ENCODE measurements at places on chromosomes 1 and 21. TPM values are rescaled to one million over a fixed set of nuclear protein-coding genes. Genes with fewer than 3 reads are reported as not detected.
A peak's percentile ranks its signal among the peaks of the same experiment; 100 is the strongest.

DNA sequence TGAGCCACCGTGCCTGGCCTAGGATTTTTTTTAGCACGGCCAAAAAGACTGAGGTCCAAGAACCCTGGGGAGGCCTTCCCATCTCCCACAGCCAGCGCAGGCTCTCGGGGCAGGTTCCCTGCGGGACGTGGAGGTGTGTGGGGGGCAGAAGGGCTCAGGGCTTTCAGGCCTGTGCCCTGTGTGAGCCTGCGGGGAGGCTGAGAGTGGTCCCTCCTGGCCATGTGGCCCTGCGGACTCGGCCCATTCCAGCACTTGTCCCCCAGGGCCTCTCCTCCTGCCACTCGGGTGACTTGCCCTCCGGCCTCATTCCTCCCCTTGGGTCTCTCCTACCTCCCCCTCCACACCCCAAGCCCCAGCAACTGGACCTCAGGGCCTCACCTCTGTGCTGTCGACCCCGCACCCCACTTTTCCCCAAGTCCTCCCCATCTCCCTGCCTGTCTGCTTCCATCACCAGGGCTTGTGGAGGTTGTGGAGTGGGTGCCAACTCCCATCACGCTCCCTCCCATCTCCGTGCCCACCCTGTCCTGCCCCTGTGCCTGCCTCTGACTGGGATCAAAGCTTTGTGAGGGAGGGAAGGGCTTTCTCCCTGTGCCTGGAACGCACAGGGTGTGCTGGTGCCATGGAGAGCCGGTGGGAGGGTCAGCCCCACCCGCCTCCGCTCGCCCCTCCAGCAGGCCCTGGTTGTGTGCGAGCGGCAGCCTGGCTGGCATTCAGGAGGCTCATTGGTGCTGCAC, 32.2 kb upstream of the DIP2A start:
- H3K27ac ChIP-seq, result no peak overlapping the region
- peaks cover 29% of the 10 kb centered on the region for H3K4me1 ChIP-seq
- DNase-seq, result no peak
- H3K36me3 ChIP-seq, result peaks cover 20% of the 10 kb centered on the region

DNA sequence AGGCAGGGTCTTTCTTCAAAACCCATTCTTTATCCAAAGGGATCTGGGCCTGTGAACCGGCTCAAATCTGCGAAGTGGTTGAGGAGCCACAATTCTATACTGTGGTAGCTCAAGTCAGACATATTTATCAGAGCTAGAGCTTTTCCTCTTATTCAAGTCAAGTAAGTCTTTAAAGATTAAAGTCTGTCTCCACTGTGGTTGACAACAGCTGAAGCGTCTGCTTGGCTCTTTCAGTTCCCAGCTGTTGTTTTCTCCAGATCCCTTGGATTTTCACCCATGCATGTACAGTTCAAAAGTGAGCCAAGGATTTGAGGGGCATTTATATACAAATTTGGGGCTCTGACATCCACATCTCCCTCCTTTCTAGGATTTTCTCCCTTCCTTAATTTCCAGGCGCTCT, 66.9 kb downstream of the C1orf185 start:
- H3K27ac ChIP-seq, result no peak overlapping the region
- no peak for DNase-seq
- H3K4me3 ChIP-seq, result no peak overlapping the region

DNA sequence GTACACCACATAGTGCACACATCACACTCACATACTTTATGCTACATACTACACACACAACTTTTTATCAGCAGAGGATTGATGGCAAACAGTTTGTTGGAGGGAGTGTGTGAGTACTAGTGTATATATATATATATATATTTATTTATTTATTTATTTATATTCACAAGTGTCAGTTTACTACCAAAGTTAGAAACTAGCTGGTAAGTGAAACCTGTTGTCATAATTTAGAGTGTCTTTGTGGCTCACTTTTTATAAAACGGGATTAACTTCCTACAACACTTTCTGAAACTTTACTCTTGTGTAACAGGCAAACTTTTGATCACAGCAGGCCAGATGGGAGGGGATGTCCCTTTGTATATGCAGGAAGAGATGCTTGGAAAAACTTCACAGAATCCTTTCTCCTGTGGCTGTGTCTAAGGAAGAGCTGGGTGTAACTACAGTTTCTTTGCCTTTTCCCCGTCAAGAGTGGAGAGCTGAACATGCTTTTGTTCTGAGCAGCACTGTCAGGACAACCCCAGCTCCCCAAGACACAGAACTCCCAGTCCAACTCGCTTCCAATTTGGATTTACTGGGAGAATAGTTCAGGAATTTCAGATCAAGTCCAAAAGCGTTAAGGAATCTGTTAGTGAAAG, 1.9 kb upstream of the SAMD13 start:
- H3K4me3 ChIP-seq, result peak overlapping the region; percentile 95
- peaks cover 7% of the 10 kb centered on the region for H3K36me3 ChIP-seq
- H3K27ac ChIP-seq, result no peak overlapping the region
- no peak for DNase-seq
- no peaks in the 10 kb centered on the region for H3K27me3 ChIP-seq

DNA sequence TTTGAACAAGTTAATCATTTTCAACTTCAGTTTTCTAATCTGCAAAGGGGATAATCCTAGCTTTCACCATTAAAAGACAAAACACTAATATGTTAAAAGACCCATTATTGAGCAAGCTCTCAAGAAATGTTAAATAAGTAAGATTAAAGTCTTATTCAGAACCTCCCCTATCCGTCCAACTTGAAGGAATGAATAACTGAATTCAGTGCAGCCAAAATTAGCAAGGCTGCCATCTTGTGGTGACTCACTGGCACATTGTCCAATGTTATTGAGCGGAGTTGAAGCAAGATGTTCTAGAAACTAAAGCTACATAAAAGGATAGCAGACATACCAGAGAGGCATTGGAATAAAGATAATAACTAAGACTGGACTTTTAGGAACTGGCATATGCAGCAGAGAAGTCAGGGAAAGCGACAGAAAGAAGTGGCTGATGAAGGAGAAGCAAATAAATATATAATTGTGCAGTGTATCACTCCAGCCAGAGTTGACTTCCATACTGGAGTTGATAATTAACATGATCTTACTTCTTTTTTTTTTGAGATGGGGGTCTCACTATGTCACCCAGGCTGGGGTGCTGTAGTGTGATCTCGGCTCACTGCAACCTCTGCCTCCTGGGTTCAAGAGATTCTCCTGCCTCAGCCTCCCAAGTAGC, 8.2 kb upstream of the CAP1 start:
- H3K27ac ChIP-seq, result no peak overlapping the region
- H3K27me3 ChIP-seq, result peaks cover 3% of the 10 kb centered on the region
- H3K36me3 ChIP-seq, result no peaks in the 10 kb centered on the region
- DNase-seq, result peak; percentile 31

- H3K36me3 ChIP-seq, result peaks cover 19% of the 10 kb centered on the region
- no peak overlapping the region for H3K4me3 ChIP-seq
- H3K27ac ChIP-seq, result no peak overlapping the region
Measured at GRCh38 chr21:36330904-36331303, 10.9 kb downstream of the MORC3 start.

DNA sequence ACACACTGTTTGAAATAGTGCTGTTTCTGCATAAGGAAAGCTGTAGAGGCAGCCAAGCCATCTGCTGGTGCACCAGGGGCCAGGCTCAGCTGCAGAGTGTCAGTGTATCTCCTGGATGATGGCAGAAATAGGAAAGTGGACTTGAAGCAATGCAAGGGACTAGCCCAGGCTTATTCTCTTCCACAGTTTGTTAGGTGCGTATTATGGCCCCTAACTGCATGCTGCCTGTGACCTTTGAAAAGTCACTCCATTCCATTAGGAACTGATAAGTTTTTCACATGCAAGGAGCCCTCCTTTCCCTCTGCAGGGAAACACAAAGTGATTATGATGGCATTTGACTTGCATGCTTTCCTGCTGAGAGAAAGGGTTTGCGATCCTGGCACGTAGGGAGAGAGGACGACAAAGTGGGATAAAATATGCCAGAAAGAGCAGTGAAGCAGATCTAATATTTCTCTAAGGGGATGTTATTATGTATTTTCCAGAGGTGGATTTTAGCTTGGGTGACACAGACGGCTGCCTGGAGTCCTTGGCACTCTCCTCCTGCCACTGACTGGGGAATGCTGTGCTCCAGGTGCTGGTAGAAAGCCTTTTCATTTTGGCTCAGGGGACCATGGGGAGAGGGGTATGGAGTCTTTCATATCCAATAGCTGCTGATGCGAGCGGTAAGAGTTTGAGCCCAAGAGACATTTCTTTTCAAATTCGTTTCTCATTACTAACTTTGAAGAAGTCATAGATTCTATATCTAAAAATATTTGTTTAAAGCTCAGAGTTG, 402.1 kb upstream of the B3GALT2 start:
- H3K36me3 ChIP-seq, result no peaks in the 10 kb centered on the region
- peaks cover 2% of the 10 kb centered on the region for H3K27me3 ChIP-seq
- no peak for DNase-seq
- H3K4me3 ChIP-seq, result peak overlapping the region; percentile 47

DNA sequence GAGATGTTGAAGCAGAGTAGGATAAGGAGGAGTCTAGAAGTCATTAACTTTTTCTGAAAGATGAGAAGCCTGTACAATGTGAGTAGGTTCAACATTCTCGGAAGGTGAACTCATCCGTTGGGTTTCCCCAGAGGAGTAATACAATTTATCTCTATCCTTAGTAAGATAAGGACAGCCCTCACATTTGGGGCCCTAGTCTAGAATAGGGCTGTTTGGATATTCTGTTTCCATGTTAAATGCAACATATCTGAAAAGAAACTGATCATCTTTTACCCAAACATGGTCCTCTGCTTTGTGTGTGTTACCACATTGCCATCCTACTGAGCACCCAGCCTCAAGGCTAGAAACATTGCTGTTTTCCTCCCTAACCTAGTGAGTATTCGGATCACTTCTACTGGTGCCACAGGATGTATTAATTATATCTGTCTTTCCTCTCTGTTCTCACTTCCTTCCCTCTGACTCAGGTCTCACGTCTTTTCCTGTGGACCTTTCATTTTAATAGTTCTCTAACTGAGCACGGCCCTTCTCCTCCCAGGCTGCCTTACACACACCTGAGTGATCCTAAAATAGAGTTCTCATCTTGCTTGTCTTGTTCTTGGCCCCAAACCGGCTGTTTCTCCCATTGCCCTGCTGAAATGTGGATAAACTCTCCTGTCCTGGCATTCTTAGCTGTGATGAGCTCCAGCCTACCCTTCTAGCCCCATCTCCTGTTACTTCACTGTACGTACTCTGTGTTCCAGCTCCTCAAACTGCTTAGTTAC, 91.7 kb downstream of the CDC14A start:
- peaks cover 9% of the 10 kb centered on the region for H3K4me1 ChIP-seq
- peak overlapping the region; percentile 60 for H3K27ac ChIP-seq
- DNase-seq, result no peak
- H3K36me3 ChIP-seq, result 0 out of 2 replicates have a peak, but pooled peaks cover 2% of the 10 kb centered on the region
- no peak overlapping the region for H3K4me3 ChIP-seq

DNA sequence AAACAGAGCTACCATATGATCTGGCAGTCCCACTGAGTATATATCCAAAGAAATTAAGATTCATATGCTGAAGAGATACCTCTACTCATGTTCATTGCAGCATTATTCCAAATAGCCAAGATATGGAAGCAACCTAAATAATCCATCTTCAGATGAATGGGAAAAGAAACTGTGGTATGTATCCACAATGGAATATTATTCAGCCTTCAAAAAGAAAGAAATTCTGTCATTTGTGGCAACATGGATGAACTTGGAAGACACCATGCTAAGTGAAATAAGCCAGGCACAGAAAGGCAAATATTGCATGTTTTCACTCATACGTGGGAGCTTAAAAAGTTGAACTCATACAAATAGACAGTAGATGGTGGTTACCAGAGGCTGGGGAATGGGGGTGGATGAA, 47.8 kb downstream of the UBE4B start:
- peaks cover 12% of the 10 kb centered on the region for H3K36me3 ChIP-seq
- no peak overlapping the region for H3K4me3 ChIP-seq
- no peaks in the 10 kb centered on the region for H3K4me1 ChIP-seq
- no peak for DNase-seq
- no peak overlapping the region for H3K27ac ChIP-seq
- no peaks in the 10 kb centered on the region for H3K27me3 ChIP-seq

- no peak overlapping the region for H3K27ac ChIP-seq
- H3K36me3 ChIP-seq, result peaks cover 7% of the 10 kb centered on the region
- no peaks in the 10 kb centered on the region for H3K27me3 ChIP-seq
- H3K4me1 ChIP-seq, result no peaks in the 10 kb centered on the region
Measured at GRCh38 chr1:194618101-194618500, 1431.7 kb upstream of the B3GALT2 start.

DNA sequence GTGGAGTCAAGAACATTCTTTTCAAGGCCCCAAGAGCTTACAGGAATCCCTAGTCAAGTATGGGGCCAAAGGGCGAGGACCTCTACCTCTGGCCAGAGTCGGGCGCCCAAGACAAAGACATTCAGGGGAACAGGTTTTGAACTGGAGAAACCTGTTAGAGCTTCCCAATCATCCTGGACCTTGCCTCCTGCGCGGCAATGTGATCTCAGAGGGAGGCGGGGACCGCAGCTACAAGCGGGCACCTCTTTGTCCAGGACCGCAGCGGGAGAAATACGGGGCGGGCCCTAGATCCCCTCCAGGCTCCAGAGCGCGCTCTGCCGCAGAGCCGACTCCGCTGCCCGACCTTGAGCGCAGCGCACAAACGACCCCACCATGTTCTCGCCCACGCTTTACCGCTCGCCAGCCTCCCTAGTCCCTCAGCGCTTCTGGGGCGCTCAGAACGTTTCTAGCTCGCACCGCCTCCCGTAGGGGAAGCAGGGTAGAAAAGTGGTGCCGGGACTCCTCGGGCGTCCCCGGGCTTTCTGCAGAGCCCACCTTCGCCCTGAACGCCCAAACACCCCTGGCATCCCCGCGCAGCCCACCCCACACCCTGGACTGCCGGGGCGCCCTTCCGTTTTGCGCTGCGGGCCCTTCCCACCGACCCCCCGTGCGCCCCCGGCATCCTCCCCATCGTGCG, 28.1 kb downstream of the RABIF start:
- peaks cover 26% of the 10 kb centered on the region for H3K36me3 ChIP-seq
- no peaks in the 10 kb centered on the region for H3K27me3 ChIP-seq
- H3K4me3 ChIP-seq, result peak overlapping the region; percentile 88
- peak overlapping the region; percentile 96 for H3K27ac ChIP-seq
- DNase-seq, result peak; percentile 84

Gene KPRP
- not detected for total RNA-seq

Gene GPR25
- total RNA-seq, result not detected

Gene SMYD3
- 31.9 TPM for total RNA-seq

Gene CSRP1
- total RNA-seq, result 15.4 TPM

Gene SYPL2
- total RNA-seq, result 3.7 TPM

Gene LYPD8
- not detected for total RNA-seq

Gene ORC1
- 33.6 TPM for total RNA-seq

Gene LMOD1
- 1.5 TPM for total RNA-seq

Gene UQCRHL
- total RNA-seq, result 3.8 TPM
